NB4 (cell line): ENCODE measurements at places on chromosomes 4 and X.
A peak's percentile ranks its signal among the peaks of the same experiment; 100 is the strongest.

DNA sequence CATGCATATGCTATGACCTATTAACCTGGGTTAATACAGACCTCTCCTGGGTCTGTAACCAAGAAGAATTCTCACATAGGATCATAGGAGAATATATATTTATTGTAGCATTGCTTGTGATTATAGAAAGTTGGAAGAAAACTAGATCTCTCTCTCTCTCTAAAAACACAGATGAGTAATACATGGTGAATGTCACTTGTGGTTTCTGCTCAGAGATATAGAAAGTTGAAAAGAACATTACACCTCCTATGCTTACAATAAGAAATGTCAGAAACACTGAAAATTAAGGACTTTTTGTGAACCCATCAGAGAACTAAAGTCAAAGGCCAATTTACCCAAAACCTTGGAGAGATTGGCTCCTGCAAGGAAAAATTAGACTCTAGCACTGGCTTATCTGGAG is 1389.5 kb downstream of the FAM133A start:
- no peak for DNase-seq

DNA sequence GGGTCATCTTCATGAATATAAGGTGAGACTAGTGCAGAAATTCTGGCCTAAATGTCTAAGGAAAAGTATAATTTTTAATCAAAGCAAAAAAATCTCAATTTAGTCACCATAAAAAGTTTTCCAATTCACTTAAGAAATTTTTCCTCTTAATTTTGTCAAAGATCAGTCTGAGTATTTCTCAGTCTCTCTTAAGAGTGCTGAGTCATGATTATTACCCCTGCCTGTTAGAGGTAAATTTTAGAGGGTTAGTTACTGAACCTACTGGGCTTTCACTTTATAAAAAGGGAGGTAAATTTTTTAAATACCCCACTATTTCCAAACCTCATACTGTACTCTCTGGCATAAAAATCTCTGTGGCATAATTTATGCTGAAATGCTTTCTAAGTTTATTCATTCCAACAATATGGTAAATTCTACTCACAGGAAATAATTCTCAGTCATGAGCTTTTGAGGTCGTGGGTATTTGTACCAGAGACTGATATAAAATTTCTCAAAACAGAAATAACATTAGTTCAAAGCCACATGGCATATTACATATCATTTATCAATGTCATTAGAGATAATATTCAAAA is 122.4 kb downstream of the SLC39A8 start:
- no peak for DNase-seq

DNA sequence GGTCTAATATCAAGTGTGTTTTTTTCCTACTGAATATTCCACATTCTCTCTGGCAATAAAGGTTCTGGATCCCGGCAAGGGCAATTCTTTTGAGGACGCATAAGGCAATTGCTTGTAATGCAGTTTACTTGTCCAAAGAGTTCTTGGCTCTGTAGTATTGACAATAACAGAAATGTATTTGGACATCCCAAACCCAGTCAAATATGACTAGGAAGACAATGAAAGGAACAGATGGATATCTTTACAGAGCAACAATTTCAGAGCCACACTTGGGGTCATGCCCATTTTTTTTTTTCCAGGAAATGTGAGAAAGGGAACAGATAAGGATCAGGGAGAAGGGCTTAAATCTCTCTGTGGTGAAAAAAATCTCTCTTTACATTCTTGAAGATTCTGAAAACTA is 12.2 kb downstream of the GK2 start:
- DNase-seq: no peak

- DNase-seq: no peak
Observed at GRCh38 chr4:6446538-6447451, 25.6 kb downstream of the PPP2R2C start.

GRCh38 chrX:37959212-37960021 is 46.9 kb upstream of the SYTL5 start:
- DNase-seq: no peak

DNA sequence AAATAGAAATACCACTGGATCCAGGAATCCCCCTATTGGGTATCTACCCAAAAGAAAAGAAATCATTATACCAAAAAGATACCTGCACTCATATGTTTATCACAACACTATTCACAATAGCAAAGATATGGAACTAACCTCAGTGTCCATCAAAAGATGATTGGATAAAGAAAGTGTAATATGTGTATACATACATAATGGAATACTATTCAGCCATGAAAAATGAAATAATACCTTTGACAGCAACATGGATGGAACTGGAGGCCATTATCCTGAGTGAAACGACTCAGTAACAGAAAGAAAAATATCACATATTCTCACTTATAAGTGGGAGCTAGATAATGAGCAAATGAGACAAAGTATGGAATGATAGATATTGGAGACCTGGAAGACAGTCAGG is 74.2 kb upstream of the TLR3 start:
- DNase-seq: no peak

- DNase-seq: no peak
Observed at GRCh38 chr4:54548098-54548620, 109.6 kb upstream of the KIT start.

DNA sequence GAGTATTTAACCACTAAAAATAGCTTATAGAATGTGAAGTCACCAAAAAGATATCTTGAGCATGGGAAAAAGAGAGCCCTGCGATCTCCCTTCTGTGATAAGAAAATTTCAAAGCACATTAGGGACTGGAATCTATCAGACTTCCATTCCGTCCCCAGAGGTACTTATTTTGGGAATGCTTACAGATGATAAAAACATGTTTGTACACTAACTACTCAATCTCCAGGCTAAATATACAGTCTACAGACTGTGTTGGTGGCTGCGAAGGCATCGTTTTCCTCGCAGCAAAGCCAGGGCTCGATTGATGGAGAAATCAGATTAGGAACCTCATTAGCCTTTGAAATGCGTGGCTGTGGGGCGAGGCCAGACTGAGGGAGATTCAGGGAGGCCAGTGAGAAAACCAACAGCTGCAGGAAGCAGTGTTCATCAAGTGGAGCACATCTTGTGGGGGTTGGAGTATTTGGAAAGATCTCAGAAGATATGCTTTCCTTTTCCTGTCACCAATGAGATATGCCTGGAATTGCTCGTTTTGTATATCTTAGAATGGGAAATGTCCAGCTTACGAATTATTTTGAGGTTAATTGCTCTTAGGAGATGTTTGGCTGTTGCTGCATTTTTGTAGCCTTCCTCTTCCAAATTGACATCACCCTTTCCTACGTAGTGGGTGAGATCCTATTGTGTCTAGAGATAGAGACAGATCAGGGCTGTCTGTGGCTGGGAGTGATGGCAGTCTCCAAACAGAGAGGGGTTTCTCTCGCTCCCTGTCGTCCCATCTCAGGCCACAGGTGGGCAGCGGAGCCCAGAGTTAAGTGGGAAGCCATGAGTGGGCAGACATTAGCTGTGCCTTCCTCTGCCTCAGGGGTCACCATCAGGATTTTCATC is 224.9 kb upstream of the FAT1 start:
- DNase-seq: peak; percentile 14

- no peak for DNase-seq
Observed at GRCh38 chr4:182318256-182318655, 75.1 kb downstream of the TENM3 start.

GRCh38 chrX:43493756-43494155 is 162.3 kb upstream of the MAOA start:
- no peak for DNase-seq

DNA sequence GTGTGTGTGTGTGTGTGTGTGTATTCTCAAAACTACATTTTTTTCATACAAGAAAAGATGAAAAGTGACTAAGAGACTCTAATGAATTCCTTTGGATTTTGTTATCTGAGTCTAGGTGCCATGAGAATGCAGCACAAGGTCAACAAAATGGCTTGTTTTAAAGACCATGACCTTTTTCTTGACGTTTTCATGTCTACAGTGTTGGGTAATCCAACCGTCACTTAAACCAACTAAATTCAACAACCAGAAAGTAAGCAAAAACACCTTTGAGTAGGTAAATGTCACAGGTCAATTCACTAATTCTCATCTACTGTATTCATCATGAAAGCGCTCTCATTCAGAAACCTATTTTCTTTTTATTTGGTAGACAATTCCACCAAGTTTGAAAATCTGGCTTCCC is 3.1 kb downstream of the SMARCA1 start:
- no peak for DNase-seq

GRCh38 chr4:44914223-44914622 is 187.9 kb upstream of the GNPDA2 start:
- DNase-seq: no peak

DNA sequence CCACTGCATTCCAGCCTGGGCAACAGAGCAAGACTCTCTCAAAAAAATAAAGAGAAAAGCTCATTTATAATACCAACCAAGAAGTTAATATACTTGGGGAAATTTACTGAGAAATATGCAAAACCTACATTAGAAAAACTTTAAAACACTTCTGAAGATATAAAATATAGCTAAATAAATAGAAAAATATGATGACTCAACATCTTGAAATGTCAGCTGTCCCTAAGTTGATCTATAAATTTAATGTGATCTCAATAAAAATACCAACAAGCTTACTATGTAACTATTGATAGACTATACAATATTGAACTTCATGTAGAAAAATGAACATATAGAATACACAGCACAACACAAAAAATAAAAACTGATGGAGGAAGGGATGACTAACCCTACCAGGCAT is 87.5 kb upstream of the INTU start:
- no peak for DNase-seq
